ENCODE measurements at places on chromosomes 12 and 14.
A peak's percentile ranks its signal among the peaks of the same experiment; 100 is the strongest.

DNA sequence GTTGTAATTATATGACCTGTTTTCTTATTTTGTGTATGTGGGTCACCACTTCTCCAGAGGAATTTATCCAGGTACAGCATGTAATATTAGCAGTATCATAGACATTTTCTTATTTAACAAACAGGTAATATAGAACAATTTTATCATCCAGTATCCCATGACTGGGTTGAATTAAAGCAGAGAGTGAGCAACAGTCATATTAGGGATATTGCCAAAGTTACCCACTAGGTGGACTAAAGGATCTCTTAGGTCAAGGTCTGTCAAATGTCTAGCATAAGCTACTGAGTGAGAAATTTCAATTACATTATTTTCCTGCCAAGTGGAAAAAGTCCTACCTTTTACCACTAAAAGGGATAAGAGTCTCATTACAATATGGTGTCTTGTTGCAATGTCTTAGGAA, 62.1 kb upstream of the TRIM9 start:
- no peaks in the 10 kb centered on the region for H3K36me3 ChIP-seq
- no peak overlapping the region for H3K27ac ChIP-seq
- no peaks in the 10 kb centered on the region for H3K27me3 ChIP-seq

DNA sequence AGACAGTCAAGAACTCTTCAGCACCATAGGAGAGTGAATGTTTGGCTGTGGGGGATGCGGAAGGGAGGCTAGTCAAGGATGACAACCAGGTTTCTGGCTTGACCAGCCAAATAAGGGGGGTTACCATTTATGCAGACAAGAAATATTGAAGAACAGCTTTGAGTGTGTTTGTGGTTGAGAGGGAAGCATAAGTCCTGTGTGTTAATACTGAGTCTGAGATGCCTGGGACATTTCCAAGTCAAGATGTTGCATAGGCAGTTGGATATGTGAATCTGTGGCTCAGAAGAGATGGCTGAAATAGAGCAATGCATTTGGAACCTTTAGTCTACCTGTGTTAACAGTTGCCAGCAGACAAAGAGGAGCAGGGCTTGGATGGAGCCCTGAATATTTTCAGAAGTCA, 66.1 kb downstream of the ANO6 start:
- H3K4me1 ChIP-seq = peaks cover 13% of the 10 kb centered on the region
- no peak for DNase-seq
- no peak overlapping the region for H3K27ac ChIP-seq
- no peaks in the 10 kb centered on the region for H3K36me3 ChIP-seq

DNA sequence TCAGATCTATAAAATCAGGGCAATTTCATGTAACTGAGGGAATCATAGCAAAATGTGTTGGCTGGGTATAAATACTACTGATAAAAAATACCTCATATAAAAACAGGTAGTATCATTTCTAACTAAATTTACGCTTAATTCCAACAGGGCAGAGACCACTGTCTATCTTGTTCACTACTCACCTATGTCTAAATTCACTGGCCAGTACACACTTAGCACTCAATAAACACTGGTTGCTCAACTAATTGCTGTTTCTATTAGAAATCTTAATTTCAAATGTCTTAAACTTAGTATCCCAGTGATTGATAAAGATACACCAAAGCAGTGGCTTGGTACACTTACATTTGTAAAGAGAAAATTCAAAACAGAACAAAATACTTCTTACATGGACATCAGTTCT, 55.6 kb downstream of the HNRNPC start:
- no peaks in the 10 kb centered on the region for H3K4me1 ChIP-seq
- H3K4me3 ChIP-seq = no peak overlapping the region
- H3K27ac ChIP-seq = no peak overlapping the region
- no peak for DNase-seq
- H3K27me3 ChIP-seq = no peaks in the 10 kb centered on the region

GRCh38 chr12:120085920-120086645, 30.5 kb downstream of the RAB35 start:
- H3K4me1 ChIP-seq = peaks cover 2% of the 10 kb centered on the region
- H3K36me3 ChIP-seq = no peaks in the 10 kb centered on the region
- DNase-seq = no peak
- no peak overlapping the region for H3K4me3 ChIP-seq
- no peak overlapping the region for H3K27ac ChIP-seq

DNA sequence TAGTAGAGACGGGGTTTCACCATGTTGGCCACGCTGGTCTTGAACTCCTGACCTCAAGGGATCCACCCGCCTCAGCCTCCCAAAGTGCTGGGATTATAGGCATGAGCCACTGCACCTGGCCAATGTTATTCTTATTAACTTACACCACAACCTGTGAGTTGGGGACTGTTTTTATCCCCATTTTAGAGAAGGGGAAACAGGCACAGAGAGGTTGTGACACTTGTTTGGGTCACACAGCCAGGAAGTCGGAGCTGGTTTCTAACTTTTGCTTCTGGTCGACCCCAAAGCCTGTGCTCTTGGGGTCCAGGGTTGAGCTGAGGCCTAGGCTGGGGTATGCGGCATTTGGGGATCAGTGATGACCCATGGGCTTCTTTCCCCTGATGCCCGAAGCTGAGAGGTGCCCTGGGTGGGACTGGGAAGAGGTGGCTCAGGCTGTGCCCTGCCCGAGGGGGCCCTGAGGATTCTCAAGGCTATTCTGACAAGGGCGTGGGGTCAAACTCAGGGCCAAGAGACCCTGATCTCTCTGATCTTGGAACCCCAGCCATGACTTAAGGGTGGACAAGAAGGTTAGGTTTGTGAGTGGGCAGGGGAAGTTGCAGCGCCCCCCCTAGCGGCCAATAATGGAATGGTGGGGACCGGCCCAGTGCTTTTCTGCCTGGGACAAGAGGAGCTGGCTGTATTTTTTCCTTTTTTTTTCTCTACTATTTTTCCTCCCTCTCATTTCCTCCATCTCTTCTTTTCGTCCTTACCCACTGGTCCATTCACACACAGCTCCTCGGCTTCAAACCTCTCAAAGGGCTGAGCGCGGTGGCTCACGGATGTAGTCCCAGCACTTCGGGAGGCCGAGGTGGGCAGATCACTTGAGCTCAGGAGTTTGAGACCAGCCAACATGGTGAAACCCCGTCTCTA, 3.0 kb downstream of the SDSL start:
- DNase-seq = peak; percentile 64
- H3K27me3 ChIP-seq = no peaks in the 10 kb centered on the region
- H3K27ac ChIP-seq = no peak overlapping the region
- H3K36me3 ChIP-seq = no peaks in the 10 kb centered on the region
- H3K4me3 ChIP-seq = no peak overlapping the region
- H3K4me1 ChIP-seq = peaks cover 7% of the 10 kb centered on the region

GRCh38 chr12:55250944-55251343, 6.5 kb downstream of the OR6C74 start:
- no peak overlapping the region for H3K4me3 ChIP-seq
- no peaks in the 10 kb centered on the region for H3K4me1 ChIP-seq
- H3K27me3 ChIP-seq = no peaks in the 10 kb centered on the region
- H3K27ac ChIP-seq = no peak overlapping the region

DNA sequence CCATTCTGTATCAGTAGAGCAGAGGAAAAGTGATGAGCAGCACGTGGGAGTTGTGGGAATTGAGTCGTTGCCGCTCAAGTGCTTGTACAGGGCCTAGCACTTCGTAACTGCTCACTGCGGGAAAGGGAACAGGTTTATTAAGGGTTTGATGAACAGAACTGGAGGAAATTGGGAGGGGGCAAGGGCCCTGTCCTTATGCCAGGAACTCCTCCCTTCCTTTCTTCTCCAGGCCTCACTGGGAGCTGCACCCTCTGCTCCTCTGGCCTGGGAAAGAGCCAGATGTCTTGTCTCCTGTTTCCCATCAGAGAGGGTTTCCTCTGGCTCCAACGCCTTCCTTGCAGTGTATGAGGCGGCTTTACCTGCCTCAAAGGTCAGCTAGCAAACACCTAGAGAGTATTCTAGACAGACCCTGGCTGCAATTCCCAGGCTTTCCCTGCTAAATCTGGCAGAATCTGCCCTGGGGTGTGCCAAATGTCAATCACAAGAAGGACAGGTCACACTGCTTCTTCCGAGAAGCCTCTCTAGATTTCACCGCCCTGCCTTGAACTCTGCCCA, 78.4 kb downstream of the NTF3 start:
- no peak overlapping the region for H3K4me3 ChIP-seq
- DNase-seq = no peak
- no peaks in the 10 kb centered on the region for H3K36me3 ChIP-seq
- H3K27me3 ChIP-seq = no peaks in the 10 kb centered on the region
- peaks cover 10% of the 10 kb centered on the region for H3K4me1 ChIP-seq

DNA sequence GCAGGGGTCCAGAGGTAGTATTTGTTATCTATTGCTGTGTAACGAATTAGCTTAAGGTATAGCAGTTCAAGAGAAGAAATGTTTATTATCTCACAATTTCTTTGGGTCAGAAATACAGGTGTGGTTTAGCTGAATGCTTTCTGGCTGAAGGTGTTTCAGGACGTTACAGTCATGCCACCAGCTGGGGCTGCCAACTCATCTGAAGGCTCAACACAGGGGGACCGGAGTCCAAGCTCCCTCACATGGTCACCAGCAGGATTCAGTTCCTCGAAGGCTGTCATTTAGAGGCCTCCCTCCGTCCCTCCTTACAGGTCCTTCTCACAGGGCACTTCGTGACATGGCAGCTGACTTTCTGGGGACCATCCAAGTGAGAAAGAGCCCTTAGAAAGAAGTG, 37.5 kb upstream of the SINHCAF start:
- H3K4me1 ChIP-seq = no peaks in the 10 kb centered on the region
- no peak for DNase-seq
- no peak overlapping the region for H3K27ac ChIP-seq
- H3K4me3 ChIP-seq = no peak overlapping the region
- no peaks in the 10 kb centered on the region for H3K27me3 ChIP-seq
- no peaks in the 10 kb centered on the region for H3K36me3 ChIP-seq

DNA sequence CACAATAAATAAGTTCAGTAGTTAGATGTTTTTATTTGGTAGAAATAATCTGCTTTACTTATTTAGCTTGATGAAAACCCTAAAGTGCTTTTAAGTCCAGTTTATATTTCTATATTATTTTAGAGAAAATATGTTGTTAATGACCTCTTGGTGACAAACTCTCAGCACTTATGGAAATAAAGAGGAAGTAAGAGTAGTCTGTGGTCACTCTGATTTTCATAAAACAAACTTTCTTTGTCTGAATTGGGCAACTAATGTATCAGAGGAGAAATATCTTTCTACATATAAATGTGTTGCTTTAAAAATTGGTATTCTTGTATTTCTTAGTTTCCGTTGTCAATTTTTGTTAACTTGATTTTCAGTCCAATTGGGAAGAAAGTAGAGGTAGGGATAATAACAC, 878.9 kb upstream of the SEL1L start:
- no peaks in the 10 kb centered on the region for H3K36me3 ChIP-seq
- no peak overlapping the region for H3K27ac ChIP-seq
- no peaks in the 10 kb centered on the region for H3K4me1 ChIP-seq

DNA sequence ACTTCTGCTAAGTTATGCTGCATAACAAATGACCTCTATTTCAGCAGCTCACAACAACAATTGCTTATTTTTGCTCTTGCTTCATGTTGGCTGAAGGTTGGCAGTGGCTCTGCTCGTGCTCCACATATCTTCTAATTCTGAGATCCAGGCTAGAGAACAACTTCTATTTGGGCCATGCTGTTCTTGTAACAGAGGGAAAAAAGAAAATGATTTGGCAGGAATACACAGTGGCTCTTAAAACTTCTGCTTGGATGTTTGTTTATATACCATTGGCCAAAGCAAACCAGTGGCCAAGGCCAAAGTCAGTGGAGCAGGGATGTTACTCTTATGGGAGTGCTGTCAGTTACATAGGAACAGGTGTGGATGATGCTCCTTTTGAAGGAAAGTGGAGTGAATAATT, 32.1 kb downstream of the GPHN start:
- H3K27ac ChIP-seq = no peak overlapping the region
- no peak for DNase-seq
- no peaks in the 10 kb centered on the region for H3K27me3 ChIP-seq
- no peak overlapping the region for H3K4me3 ChIP-seq
- no peaks in the 10 kb centered on the region for H3K4me1 ChIP-seq

DNA sequence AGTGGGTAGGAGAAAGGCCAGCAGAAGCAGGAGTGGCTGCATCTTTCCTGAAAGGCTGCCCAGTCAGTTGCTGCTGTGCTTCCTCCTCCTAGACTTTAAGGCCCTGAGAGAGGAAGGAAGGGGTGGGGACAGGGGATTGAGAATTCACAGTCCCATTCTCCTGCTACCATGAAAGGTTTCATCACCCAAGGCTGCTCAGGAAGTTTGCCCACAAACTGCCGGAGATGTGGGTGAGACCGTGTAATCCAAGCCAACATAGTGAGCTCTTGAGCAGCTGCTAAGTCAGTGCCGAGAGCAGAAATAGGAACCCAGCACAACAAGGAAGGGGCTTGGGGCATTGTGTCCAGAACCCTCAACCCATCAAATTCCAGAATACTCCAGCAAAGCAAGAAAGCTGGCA, at the start of gene CTSG:
Gene CTSG (minus strand): TSS at position 69 of the 400 bp plus-strand sequence. CDS start 27 bp downstream, at position 42.
- no peaks in the 10 kb centered on the region for H3K4me1 ChIP-seq
- H3K36me3 ChIP-seq = no peaks in the 10 kb centered on the region
- H3K27me3 ChIP-seq = no peaks in the 10 kb centered on the region
- no peak within 1 kb of the TSS for H3K4me3 ChIP-seq

- H3K27ac ChIP-seq = no peak overlapping the region
- H3K4me3 ChIP-seq = no peak overlapping the region
- DNase-seq = no peak
- H3K27me3 ChIP-seq = no peaks in the 10 kb centered on the region
Observed at GRCh38 chr12:42625611-42626010, 36.1 kb upstream of the PRICKLE1 start.

DNA sequence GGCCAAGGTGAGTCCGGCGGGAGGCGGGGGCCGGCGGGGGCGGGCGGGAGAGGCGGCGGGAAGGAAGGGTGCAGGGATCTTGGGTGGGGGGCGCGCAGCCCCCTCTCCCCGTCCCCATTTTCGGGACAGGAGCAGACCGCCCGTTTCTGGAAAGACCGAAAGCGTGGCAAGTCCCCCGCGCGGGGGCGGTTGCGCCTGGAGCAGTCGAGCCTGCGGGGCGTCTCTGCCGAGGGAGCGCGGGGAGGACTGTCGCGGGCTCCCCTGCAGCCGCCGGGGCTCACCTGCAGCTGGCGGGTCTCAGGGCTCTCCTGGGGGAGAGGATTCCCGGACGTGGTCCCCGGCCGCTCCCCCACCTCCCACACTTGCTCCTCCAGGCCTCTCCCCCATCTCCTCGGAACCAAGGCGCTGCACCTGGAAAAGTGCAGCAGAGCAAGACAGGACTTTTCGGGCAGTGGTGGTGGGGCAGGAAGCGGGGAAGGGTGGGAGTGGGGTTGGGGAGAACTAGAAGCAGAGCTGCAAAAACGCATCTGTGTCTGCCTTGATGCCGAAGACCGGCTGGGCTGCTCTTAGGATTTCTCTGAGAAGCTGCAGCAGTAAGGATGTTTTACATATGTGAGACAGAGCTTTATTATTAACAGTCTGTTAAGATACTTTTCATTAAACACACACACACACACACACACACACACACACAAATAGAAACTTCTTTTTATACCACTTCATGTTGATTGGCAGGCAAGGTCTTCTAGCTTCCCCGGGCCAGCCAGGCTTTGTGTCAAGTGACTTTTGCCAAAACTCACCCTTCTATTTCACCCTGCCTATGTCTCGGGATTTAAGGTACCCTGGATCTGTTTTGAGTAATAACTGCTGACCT, 677 bp downstream of the C12orf75 start:
- no peaks in the 10 kb centered on the region for H3K36me3 ChIP-seq
- DNase-seq = peak; percentile 53
- H3K27me3 ChIP-seq = no peaks in the 10 kb centered on the region
- peaks cover 2% of the 10 kb centered on the region for H3K4me1 ChIP-seq
- H3K4me3 ChIP-seq = peak overlapping the region; percentile 59
- H3K27ac ChIP-seq = no peak overlapping the region
